ENCODE measurements at places on chromosomes 6 and 20.

GRCh38 chr6:106422534-106422933 is 62.0 kb downstream of the CRYBG1 start:
- DNase-seq, result no peak

DNA sequence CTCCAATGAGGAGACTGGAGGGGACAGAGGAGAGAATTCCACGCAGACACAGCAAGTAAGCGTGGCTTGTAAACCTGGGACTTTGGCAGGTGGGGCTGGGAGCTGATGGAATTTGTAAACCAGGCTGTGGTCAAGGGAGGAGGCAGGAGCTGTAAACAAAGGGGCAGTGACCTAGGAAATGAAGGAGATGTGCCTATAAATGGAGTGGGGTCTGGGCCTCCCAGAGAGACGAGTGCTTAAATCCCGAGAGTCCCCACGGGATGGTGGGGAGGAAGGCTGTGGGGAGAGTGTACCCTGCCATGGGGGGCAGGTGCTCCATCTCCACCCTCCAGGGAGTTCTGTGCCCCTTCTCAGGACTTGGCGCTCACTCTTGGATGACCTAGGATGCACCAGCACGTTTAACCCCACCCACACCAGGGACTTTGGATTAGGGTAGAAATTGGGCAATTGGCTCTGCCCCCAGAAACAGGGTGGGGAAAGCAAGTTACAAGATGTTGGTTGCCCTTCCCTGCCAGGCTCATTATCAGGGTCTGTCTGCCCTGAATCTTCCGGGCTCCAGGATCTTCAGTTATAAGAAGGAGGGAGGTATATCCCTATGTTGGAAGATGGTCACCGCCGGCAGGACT is 4.0 kb upstream of the DHX16 start:
- DNase-seq, result no peak

- peak; percentile 28 for DNase-seq
Observed at GRCh38 chr20:58014628-58015315, 213.7 kb downstream of the ANKRD60 start.

DNA sequence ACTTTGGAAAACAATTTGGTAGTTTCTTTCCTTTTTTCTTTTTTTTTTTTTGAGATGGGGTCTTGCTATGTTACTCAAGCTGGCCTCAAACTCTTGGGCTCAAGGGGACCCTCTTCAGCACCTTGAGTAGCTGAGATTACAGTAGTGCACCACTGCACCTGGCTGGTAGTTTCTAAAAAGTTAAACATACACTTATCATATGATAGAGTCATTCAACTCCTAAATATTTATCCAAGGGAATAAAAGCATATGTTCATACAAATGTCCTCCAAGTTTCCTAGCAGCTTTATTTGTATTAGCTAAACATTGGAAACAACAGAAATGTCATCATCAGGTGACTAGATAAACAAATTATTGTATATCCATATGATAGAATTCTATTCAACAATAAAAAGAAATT is 213.9 kb downstream of the LRFN2 start:
- DNase-seq, result no peak

- DNase-seq, result no peak
Observed at GRCh38 chr20:40568200-40568599, 120.8 kb downstream of the MAFB start.

DNA sequence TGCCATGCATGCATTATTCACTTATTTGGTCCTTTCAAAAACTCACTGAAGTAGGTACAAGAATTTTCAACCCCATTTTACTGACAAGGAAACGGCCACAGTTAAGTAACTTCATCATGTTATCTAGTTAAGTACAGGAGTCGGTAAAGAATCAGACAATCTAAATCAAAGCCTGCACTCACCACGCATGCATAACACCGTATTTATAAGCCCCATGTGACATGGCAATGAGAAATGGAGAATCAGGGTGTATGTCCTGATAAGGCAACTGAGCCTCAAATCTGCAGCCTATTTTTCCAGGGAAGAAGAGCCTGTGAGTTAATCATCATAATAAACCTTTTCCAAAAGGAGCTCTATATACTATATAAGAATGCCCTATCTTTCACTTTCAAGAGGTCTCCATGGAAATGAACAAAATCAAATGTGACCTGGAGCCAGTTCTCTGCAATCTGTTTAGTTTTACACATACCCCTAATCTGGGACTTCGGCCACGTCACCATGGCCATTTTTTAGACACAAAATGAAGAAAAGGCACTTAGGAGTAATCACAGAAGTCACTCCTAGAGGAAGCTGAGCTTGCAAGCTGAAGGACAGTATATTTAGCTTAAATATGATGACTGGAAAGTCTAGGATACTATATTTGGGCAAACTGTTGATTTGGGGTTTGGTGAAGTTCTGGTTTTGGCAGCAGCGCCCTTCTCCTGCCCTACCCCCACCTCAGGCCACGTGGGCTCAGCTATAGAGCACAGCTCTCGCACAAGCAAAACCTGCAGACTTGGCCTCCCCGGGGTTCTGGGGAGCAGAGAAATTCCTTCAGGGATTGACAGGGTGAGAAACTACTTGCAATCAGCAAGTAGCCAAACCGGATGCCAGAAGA is 19.2 kb downstream of the TRAM2 start:
- no peak for DNase-seq

DNA sequence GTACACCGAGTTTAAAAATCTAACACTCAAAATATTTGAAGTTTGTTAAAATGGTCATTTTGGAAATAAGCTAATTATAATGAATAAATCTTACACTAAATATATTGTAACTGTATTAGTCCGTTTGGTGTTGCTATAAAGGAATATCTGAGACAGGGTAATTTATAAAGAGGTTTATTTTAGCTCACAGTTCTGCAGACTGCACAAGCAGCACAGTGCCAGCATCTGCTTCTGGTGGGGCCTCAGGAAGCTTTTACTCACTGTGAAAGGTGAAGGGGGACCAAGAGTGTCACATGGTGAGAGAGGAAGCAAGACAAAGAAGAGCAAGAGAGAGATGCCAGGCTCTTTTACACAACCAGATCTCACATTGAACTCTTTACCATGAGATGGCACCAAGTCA is 17.1 kb downstream of the ELOVL5 start:
- no peak for DNase-seq

DNA sequence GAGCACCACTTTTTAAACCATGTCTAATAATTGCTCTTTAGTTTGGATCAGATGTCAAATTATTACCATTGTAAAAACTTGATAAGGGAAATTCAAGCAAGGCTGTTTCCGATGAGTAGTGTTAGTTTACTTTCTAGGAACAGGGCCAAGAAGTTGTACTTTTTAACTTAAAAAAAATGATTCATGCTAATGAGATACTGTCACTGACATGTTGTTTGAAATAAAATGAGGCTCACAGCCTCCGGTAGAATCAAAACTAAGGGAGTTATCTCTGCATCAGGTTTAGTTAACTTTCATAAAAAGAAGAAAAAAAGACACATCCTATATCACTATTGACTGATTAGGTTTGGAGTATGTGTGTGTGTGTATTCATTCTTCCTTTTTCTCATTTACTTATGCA is 55.2 kb upstream of the SUPT3H start:
- no peak for DNase-seq

DNA sequence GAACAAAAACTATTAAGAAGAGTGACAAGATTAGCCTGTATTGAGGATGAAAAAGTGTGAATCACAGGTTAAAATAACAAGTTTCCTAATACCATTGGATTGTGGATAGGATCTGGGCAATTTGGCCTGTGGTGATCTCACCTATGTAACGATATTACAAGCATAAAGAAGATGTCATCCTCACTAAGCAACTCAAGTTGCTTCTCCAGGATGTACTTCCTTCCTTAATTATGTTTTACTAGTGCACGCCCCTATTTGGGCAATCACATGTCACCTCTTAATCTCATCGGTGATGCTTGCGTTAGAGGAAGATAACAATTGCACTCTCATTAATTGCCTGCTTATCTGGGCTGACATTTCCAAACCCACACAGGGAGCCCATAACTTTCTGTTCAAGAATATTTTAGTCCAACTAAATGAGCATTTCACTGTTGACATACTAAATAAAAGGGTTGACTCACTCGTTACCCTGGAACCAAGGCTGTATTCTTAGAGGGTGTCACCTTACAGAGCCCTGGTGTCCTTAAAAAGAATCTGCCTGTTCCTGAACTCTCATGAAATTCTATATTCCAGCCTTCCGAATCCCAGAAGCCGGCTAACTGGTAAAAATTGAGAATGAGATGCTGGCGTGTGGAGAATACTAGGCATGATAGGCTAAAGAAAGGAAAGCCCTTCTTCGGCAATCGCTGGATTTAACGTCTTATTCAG is 88.2 kb upstream of the ATXN1 start:
- no peak for DNase-seq

DNA sequence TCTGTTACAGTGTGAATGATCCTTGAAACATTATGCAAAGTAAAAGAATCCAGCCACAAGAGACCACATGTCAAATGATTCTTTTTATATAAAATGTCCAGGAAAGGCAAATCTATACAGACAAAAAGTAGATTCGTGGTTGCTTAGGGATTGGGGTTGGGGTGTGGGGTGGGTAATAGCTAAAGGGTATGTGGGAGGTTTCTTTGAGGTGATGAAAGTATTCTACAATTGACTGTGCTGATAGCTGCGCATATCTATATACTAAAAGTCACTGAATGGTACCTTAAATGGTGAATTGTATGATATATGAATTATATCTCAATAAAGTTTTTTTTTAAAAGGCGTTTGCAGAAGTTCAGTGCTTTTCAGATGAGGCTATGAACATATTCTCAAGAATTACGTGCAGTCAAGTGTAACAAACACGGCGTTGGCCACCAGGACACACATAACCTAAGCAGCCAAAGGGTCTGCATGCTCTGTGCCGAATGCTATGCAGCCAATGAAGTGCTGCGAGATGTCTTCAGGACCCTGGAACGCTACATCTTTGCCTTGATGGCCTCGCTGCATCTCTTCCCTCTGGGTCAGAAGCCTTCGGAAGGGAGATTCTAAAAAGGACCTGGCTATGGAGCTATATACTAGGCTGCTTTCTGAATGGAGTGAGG is 96.9 kb downstream of the SCML4 start:
- DNase-seq, result peak; percentile 5
